ENCODE measurements at places on chromosomes 4 and X.

GRCh38 chr4:147423229-147423628, 57.7 kb upstream of the EDNRA start:
- DNase-seq = no peak

- no peak for DNase-seq
Measured at GRCh38 chr4:151207868-151208267, 69.1 kb upstream of the PRSS48 start.

DNA sequence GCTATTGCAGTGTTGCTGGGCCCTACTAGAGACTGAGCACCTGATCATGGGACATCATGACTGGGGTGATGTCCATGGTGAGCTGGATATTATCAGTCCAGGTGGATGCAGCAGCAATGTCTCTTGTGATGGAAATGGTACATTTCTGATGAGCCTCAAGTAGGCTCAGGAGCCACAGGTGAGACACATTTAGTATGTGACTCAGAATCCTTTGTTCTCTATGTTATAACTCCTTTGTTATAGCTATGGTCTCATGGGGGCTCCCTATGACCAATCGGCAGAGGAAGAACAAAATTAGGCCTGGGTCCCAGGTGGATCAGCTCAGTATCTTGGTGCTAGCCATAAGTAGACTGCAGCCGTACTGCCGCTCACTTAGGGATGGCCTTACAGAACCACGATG, 107.9 kb upstream of the FAT1 start:
- no peak for DNase-seq

GRCh38 chrX:136619899-136620505, 28.0 kb upstream of the CD40LG start:
- DNase-seq = no peak

DNA sequence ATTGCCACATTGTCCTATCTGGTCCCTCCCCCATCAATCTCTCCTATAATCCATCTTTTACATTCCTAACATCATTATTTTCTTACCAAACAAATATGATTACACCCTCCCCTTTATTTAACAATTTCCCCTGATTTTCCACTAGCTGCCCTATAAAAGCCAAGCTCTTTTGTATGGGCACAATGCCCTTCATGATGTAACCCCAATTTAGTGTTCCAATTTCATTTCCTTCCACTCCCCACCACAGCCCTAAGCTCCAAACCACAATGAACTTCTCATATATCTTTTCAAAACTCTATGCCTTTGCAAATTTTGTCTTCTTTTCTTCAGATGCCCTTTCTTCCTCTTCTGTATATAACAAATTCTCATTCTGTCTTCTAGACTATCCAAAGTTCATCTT, 39.5 kb upstream of the PTPN13 start:
- DNase-seq = no peak

DNA sequence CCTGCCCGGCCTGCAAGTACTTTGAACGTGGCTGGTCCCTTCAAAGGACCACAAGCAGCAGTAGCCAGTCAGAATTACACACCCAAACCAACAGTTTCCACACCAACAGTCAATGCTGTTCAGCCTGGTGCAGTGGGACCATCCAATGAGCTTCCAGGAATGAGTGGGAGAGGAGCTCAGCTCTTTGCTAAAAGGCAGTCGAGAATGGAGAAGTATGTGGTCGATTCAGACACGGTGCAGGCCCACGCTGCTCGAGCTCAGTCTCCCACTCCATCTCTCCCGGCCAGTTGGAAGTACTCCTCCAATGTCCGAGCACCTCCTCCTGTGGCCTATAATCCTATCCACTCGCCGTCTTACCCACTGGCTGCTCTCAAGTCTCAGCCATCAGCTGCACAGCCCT, 104.4 kb upstream of the MYOZ2 start:
- DNase-seq = no peak

DNA sequence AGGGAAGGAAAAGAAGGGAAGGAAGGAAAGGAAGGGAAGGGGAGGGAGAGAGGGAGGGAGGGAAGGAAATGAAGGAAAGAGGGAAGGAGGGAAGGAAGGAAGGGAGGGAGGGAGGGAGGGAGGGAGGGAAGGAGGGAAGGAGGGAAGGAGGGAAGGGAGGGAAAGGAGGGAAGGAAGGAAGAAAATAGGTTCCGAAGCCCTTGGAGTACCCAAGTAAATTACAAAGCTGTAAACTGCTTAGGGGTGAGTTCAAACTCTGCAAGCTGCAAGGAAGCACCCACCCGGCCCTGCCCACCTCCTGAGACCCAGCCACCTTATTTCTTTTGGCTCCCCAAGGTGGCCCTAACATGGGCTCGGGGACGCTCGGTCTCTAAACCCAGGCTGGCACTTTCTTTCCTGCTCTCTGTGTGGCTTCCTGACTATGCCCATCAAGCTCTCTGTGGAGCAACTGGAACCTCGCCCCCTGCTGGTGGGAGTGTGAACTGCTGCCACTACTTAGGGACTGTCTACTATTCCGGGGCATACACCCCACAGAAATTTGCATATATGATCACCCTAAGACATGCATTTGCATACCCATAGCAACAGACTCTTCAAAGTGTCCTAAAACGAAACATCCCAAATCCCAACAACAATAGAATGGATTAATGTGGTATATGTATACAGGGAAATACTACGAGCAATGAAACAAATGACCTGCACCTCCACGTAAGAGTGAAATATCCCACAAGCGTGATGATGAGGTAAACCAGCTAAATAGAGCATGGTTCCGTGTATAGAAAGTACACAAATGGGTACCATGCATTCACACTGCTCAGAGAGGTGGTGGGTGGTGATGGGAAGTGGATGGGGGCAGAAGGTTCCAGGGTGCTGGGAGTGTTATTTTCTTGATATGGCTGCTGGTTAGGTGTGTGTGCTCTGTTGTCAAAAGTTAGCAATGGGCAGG, 151.7 kb upstream of the TBL1X start:
- DNase-seq = no peak

DNA sequence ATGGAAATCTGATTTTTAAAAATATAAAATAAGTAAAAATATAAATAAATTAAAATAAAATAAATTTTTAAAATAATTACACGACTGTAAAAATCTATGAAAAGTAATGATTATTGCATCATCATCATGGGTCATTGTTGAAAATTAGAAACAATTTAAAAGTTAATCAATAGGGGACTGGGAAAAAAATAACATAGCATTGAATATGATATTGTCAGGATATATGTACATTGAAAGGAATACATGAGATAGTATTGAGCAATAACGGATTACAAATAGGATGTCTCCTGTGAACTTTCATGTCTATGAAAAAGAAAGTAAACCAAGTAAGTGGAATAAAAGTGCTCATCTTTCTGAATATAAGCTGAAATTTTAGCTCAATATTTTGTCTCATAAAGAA, 566.8 kb upstream of the HTR2C start:
- DNase-seq = no peak

GRCh38 chr4:53497487-53498244, 93.6 kb downstream of the LNX1 start:
- DNase-seq = no peak

DNA sequence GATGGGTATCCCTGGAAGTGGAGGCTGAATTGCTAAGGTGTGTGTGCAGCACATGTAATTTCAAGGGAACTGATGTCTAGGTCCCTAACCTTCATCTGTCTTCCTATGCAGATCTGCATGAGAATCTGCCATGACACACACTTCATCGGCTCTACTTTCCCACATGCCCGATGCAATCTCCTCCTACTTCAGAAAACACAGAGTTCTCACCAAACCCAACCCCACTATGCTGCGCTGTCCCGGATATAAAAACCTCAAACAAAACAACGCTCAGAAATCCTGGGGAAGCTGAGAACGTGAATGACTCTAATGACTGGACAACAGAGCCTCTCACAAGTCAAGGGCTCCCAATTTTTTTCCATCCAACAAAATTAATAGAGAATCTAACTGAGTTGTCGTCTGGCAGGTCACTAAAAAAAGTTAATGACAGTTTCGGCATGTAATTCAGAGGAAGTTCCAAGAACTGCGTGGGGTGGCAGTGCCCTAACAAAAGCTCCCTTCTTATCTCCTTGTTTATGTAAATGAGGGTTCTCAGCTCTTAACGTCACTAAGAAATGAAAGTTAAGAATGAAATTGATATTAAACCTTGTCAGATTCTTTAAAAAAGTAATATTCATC, 39.0 kb downstream of the STX18 start:
- no peak for DNase-seq

GRCh38 chr4:150423503-150423902, 158.4 kb upstream of the MAB21L2 start:
- no peak for DNase-seq

- DNase-seq = no peak
Measured at GRCh38 chrX:57364145-57364544, 77.6 kb downstream of the FAAH2 start.

DNA sequence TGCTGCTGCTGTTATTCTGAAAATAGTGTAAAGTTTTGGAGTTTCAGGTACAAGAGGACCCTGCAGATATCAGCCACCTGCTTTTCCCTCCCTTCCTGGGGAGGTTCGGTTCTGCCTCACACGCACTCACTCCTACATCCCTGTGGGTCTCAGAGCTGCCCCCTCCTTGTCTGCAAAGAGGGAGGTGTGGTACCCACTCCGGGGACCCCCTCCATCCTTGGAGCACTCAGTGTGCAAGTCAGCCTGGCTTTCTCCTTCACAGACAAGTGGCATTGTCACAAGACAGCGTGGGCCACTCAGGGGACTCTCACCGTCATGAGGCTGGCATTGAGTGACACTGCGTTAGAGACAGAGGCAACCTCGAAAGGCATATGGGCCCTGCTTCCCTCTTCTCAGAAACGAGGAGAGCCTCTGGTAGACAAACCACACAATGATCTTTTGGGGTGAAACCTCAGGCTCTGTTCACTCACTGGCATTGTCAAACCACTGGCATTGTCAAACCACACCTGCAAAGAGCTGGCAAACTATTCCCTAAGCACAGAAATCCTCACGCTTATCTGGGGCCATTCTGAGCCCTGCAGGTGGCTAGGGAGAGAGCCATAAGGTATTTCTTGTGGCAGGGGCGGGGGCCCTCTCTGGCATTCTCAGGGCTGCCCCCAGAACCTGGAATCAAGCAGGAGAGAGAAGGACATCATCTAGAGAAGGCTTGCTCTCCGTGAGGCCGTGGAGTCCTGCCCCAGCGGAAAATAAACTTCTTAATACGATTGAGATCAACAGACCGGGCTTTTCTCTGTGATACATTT, 285.0 kb downstream of the SHOX start:
- no peak for DNase-seq

DNA sequence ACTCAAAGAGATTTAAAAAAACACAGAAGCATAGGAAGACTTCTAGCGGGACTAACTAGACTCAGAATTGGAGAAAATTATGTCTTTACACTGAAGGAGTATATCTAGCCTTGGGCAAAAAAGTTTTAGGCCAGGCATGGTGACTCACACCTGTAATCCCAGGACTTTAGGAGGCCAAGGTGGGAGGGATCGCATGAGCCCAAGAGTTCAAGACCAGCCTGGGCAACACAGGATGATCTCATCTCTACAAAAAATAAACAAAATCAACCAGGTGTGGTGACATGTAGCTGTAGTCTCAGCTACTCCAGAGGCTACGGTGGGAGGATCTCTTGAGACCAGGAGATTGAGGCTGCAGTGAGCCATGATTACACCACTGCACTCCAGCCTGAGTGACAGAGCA, 99.5 kb downstream of the NEUROG2 start:
- no peak for DNase-seq

GRCh38 chrX:11754958-11755645, 2.9 kb upstream of the MSL3 start:
- DNase-seq = peak; percentile 49

GRCh38 chr4:114582621-114583020, 16.0 kb upstream of the UGT8 start:
- DNase-seq = no peak

DNA sequence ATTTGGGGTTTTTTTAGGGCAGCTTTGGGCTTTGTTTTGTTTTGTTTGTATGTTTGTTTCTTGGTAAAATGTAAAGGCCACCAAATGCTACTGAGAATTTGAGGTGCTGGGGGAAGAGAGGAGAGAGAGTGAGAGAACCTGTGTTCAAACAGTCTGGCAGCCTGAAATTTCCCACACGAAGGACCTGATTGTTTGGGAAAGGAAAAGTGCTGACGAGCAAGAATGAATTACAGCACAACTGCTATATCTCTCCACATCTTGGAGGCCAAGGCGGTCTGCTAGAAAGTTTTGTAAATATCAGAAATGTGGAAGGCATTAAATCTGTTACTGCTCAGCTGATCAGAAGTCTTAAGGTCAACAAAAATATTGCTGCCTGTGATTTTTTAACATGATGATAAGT, 170.5 kb downstream of the PALLD start:
- no peak for DNase-seq

- DNase-seq = no peak
Measured at GRCh38 chrX:153065389-153065788, 6.9 kb upstream of the PNMA6A start.

DNA sequence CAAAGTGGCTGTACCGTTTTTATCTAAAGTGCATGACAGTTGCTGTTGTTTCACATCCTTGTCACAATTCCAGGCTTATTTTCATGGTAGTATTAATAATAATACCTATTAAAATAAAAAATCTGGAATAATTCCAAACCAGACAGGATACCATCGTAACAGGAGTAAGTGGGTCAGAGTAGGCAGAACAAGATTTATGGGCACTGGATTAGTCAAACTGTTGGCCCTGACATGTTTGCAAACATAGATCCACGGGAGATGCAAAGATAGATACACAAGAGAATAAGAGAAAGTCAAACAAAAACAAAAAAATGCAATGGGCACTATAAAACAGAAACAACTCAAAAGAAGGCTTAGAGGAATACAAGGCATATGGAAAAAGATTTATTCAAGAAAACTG, 449.5 kb upstream of the HS3ST1 start:
- no peak for DNase-seq

GRCh38 chrX:97494756-97495372, 611.2 kb downstream of the RPA4 start:
- no peak for DNase-seq

GRCh38 chr4:14835708-14836425, 166.4 kb upstream of the CPEB2 start:
- no peak for DNase-seq

- DNase-seq = peak; percentile 1
Measured at GRCh38 chr4:115537387-115537786, 424.0 kb upstream of the NDST4 start.

DNA sequence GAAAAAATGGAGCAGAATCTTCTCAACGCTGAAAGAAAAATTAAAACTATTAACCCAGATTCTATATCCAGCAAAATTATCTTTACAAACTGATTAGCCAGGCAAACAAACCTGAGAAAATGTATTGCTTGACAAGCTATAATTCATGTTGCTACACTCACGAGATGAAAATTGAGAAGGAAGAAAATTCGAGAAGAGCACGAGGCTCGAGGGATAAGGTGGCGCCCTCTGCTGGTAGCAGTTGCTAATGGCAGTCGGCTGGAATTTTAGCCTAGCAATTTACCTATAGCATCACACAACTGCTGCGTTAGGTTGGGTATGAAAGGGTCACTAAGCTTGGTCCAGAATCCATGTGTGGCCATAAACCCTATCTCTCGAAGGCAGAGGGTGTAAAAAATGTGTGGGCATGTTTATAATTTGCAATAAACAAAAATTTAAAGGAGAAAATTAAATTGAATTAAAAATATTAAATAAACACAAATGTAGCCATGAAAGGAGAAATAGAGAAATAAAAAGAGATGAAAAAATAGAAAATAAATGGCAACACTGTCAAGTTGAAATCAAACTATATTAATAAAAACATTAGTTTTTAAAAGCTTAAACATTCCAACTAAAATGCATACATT, 126.6 kb downstream of the PPP4R3C start:
- no peak for DNase-seq

GRCh38 chr4:8376361-8377102, 64.0 kb downstream of the ACOX3 start:
- DNase-seq = no peak
